Activated naive CD8-positive, alpha-beta T cell treated with anti-CD3 and anti-CD28 coated beads, Interleukin-2, amount 10 ng/mL, durations not matched to agents 7 days and 5 days (primary cell): ENCODE measurements at places on chromosomes 5 and 9. TPM values are rescaled to one million over a fixed set of nuclear protein-coding genes. Genes with fewer than 3 reads are reported as not detected.

PCDHB8 gene
- total RNA-seq, result not detected

AMBP gene
- not detected for total RNA-seq

GDA gene
- total RNA-seq, result not detected

DAP gene
- total RNA-seq, result 50.2 TPM

CDH10 gene
- not detected for total RNA-seq

DNA sequence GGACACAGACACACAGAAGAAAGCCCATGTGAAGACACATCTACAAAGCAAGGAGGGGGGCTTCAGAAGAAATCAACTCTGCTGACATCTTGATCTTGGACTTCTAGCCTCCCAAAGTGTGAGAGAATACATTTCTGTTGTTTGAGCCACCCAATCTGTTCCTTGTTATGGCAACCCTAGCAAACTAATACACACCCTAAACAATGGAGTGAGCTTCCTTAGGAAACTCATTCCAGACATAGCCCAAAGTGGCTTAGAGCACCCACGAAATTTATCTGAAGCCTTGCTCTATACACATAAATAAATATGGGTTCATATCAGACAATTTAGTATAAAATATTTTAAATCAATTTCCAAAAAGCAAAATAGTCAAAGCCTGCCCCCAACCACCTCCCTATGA is 7.6 kb upstream of the TBC1D2 start:
- no peak overlapping the region for H3K27ac ChIP-seq
- H3K4me1 ChIP-seq, result peaks cover 6% of the 10 kb centered on the region
- no peak overlapping the region for H3K4me3 ChIP-seq
- DNase-seq, result no peak
- no peaks in the 10 kb centered on the region for H3K36me3 ChIP-seq

DNA sequence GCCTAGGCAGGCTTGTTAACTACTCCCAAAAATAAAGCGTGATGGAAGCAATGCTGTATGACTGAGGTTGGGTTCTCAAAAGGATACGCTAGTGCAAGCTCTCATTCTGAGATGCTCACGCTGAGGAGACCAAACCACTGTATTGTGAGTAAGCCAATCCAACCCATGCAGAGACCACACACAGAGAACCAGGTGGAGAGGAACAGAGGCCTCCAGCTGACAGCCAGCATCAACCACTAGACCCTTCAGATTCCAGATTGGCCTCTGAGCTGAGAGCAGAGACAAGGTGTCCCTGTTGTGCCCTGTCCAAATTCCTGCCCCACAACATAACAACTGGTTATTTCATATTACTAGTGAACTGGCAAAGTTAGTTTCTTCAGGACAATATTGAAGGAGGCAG is 4.5 kb downstream of the TSTD2 start:
- H3K4me1 ChIP-seq, result peaks cover 22% of the 10 kb centered on the region
- no peak for DNase-seq
- H3K27me3 ChIP-seq, result no peaks in the 10 kb centered on the region
- no peak overlapping the region for H3K27ac ChIP-seq

DNA sequence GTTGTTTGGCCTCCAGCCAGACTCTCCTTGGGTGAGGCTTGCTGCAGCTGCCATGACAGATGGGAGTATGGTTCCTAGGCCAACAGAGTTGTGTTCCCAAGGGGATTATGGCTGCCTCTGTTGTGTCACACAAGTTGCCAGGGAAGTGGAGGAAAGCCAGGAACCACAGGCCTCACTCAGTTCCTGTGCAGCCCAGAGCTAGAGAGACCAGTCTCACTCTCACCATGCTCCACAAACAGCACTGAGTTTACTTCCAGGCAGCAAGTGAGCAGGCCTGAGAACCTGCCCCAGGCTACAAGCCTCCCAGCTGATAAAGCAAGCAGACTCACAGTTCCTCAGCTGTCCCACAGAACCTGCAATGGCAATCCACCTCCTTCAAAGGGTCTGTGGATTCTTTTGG is 273.6 kb upstream of the TAS2R1 start:
- no peak for DNase-seq
- no peak overlapping the region for H3K27ac ChIP-seq

DNA sequence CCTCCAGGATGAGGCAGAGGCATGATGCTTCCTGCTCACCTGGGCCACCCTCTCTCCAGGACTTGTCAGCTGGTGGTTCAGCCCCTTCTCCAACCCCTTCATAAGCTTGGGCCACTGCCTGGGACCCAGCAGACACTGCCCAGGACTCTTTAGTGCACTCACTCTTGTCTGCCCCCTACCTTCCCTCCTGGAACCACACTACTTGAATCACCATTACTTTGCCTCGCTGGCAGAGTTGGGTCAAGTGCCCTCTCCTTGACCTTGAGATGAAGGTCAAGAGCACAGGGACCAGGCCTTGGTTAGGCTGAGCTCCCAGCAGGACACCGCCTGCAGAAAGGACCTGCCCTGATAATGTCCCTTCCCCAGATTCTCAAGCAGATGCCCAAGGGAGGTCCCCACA is 8.5 kb upstream of the ENDOG start:
- H3K36me3 ChIP-seq, result peaks cover 1% of the 10 kb centered on the region
- no peaks in the 10 kb centered on the region for H3K27me3 ChIP-seq
- no peak overlapping the region for H3K4me3 ChIP-seq

DNA sequence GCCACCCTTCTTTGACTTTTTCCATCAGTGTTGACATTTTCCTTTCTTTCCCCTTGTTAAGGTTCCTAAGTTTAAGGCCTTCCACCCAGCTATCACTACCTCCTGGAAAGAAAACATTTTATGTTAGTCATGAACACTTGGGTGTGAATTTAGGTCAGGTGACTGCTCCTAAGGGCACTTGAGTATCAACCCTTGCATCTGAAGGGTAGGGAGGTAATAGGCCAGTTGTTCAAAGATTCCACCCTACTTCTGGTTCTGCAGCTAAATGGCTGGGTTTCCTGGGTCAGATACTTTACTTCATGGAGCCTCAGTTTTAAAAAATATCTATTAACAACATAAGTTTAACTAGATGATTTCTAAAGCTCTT is 49.1 kb upstream of the OSMR start:
- DNase-seq, result no peak
- peaks cover 9% of the 10 kb centered on the region for H3K27me3 ChIP-seq
- H3K27ac ChIP-seq, result no peak overlapping the region
- H3K4me1 ChIP-seq, result no peaks in the 10 kb centered on the region

- H3K36me3 ChIP-seq, result peaks cover 15% of the 10 kb centered on the region
- no peak for DNase-seq
- H3K4me1 ChIP-seq, result peaks cover 17% of the 10 kb centered on the region
- H3K4me3 ChIP-seq, result no peak overlapping the region
- H3K27ac ChIP-seq, result no peak overlapping the region
- no peaks in the 10 kb centered on the region for H3K27me3 ChIP-seq
Observed at GRCh38 chr9:131625508-131625787, 80.1 kb downstream of the PRRT1B start.

GRCh38 chr5:128403333-128403732 is 134.7 kb downstream of the FBN2 start:
- H3K27ac ChIP-seq, result no peak overlapping the region
- no peaks in the 10 kb centered on the region for H3K27me3 ChIP-seq
- no peaks in the 10 kb centered on the region for H3K36me3 ChIP-seq
- H3K4me3 ChIP-seq, result no peak overlapping the region
- no peak for DNase-seq

GRCh38 chr5:153559926-153560325 is 69.5 kb downstream of the GRIA1 start:
- H3K36me3 ChIP-seq, result no peaks in the 10 kb centered on the region
- peaks cover 2% of the 10 kb centered on the region for H3K4me1 ChIP-seq
- no peak overlapping the region for H3K27ac ChIP-seq

GRCh38 chr5:104569621-104570020 is 1007.0 kb upstream of the NUDT12 start:
- no peak for DNase-seq
- no peak overlapping the region for H3K27ac ChIP-seq
- no peaks in the 10 kb centered on the region for H3K27me3 ChIP-seq
- H3K4me3 ChIP-seq, result no peak overlapping the region
- no peaks in the 10 kb centered on the region for H3K36me3 ChIP-seq

DNA sequence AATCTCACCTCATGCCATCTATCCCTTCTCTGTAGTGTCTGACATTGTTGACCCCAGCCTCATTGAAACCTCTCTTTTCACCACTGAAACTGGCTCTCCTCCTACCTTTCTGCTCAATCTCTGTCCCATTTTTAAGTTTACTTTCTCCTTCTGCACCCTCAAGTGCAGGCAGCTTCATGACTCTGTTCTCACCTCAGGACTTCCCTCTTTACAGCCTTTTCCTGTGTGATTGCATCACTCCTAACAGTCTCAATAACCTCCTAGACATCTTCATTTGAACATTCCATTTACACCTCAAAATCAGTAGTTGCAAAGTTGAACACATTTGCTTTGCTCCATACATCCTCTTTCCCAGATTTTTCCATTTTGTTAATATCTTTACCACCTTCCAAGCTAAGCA is 172.1 kb downstream of the RASEF start:
- no peaks in the 10 kb centered on the region for H3K36me3 ChIP-seq
- DNase-seq, result no peak
- no peak overlapping the region for H3K27ac ChIP-seq

- H3K4me1 ChIP-seq, result no peaks in the 10 kb centered on the region
- H3K27ac ChIP-seq, result no peak overlapping the region
- no peak for DNase-seq
- H3K27me3 ChIP-seq, result no peaks in the 10 kb centered on the region
- H3K36me3 ChIP-seq, result no peaks in the 10 kb centered on the region
Observed at GRCh38 chr9:24616863-24617262, 71.2 kb upstream of the IZUMO3 start.

DNA sequence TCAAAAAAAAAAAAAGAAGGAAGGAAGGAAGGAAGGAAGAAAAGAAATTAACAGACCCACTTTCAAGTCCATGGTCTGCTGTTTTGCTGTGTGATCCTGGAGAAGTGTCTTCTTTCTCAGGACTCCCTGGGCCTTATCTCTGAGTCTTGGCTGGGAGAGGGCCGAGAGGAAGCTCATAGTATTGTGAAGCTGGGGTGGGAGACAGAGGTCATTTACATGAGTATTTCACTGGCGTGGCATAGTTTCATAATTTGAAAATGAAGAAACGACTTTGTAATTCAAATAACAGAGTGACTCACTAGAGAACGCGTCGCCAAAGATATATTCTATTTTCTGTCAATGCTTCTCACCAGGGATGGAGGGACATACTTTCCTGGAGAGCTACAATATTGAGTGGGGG is 2.4 kb upstream of the C9orf50 start:
- peaks cover 27% of the 10 kb centered on the region for H3K27me3 ChIP-seq
- peaks cover 30% of the 10 kb centered on the region for H3K4me1 ChIP-seq
- DNase-seq, result no peak
- H3K36me3 ChIP-seq, result peaks cover 5% of the 10 kb centered on the region
- H3K4me3 ChIP-seq, result no peak overlapping the region

DNA sequence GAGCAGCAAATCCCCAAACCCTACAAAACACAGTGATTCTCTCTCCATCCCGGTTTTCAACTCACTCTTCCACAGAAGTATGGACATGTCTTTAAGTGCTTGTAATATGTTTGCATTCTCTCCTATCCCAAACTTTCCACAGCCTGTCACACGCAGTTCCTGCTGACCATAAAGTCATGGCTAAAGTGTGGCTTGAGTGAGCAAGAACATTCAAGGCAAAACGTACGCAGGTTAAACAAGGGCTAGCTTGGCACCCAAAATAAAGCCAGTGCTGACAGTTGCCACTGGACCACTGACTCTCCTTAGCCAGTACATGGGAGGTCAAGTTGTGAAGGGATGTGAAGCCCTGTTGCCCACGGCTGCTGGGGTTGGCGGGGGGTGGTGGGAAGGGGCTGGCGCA is 211.1 kb upstream of the IRX1 start:
- no peak for DNase-seq
- no peak overlapping the region for H3K4me3 ChIP-seq
- no peak overlapping the region for H3K27ac ChIP-seq
- H3K4me1 ChIP-seq, result no peaks in the 10 kb centered on the region
- no peaks in the 10 kb centered on the region for H3K36me3 ChIP-seq

DNA sequence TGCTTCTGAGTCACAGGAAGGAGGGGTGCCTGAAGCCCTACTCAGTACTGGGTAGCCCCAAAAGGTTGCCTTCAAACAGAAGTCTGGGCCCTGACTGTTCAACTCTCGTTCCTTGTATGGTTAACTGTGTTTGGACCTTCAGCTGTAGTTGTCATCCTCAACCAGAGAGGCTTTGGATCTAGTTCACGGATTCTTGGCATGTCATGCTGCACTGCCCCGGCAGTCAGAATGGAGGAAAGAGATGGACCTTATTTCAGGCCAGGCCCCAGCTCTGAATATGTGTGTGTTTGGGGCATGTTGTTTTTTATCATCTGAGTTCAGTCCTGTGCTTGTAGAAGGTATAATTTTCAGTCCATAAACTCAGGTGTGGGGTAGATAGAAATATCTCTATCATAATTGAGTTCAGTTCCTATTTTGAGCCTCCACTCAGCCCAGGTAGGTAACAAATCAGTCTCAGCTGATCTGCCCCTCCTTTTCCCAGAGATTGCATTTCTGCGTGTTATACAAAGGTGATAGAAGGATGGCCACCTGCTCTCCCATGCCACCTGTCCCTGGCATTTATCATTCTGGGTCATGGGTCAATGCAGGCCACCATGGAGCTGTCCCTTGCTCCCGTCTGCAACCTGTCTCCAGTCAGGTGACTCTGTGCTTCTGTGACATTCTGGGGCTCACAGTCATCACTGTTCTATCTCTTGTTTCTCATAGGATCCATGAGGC is 127.5 kb upstream of the CPEB4 start:
- no peak for DNase-seq
- H3K4me3 ChIP-seq, result no peak overlapping the region
- H3K36me3 ChIP-seq, result no peaks in the 10 kb centered on the region
- H3K27ac ChIP-seq, result no peak overlapping the region

GRCh38 chr5:145554399-145554798 is 280.7 kb downstream of the PRELID2 start:
- H3K27me3 ChIP-seq, result no peaks in the 10 kb centered on the region
- no peak for DNase-seq
- H3K4me1 ChIP-seq, result no peaks in the 10 kb centered on the region
- H3K36me3 ChIP-seq, result no peaks in the 10 kb centered on the region

GRCh38 chr5:149857499-149857898 is 87.1 kb downstream of the PDE6A start:
- peaks cover 4% of the 10 kb centered on the region for H3K36me3 ChIP-seq
- H3K27me3 ChIP-seq, result no peaks in the 10 kb centered on the region
- DNase-seq, result no peak
- H3K4me3 ChIP-seq, result no peak overlapping the region

GRCh38 chr5:99033014-99033900 is 104.5 kb upstream of the CHD1 start:
- no peaks in the 10 kb centered on the region for H3K27me3 ChIP-seq
- no peak for DNase-seq

GRCh38 chr9:1920386-1920785 is 94.8 kb upstream of the SMARCA2 start:
- H3K27me3 ChIP-seq, result peaks cover 6% of the 10 kb centered on the region
- H3K4me3 ChIP-seq, result no peak overlapping the region
- H3K36me3 ChIP-seq, result no peaks in the 10 kb centered on the region
- no peak overlapping the region for H3K27ac ChIP-seq
- no peaks in the 10 kb centered on the region for H3K4me1 ChIP-seq

- H3K4me3 ChIP-seq, result no peak overlapping the region
- no peaks in the 10 kb centered on the region for H3K36me3 ChIP-seq
- no peaks in the 10 kb centered on the region for H3K4me1 ChIP-seq
- peaks cover 3% of the 10 kb centered on the region for H3K27me3 ChIP-seq
- no peak overlapping the region for H3K27ac ChIP-seq
Observed at GRCh38 chr9:76859860-76860259, 46.1 kb downstream of the PRUNE2 start.
